ENCODE measurements at places on chromosomes 3 and 15.

DNA sequence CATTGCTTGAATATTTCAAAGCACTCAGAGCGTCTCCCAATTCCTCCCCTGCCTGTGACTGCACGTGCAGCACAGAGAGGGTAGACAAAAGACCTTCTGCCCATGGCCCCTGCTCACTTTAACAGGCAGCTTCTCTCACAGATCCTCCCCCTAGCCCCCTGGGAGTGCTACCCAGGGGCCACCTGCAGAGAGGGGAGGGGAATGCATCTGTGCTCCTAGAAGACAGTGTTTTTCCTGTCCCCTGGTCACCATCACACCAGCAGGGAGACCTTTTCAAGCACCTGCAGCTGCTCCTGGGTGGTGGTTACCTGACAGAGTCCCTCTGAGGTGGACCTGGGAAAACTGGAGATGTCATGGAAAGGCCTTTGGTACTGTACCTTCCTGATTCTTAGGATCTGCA lies 56.7 kb upstream of the PRR23C start:
- no peak for DNase-seq

GRCh38 chr15:100930306-100930848 lies 11.2 kb downstream of the LRRK1 start:
- no peak for DNase-seq

DNA sequence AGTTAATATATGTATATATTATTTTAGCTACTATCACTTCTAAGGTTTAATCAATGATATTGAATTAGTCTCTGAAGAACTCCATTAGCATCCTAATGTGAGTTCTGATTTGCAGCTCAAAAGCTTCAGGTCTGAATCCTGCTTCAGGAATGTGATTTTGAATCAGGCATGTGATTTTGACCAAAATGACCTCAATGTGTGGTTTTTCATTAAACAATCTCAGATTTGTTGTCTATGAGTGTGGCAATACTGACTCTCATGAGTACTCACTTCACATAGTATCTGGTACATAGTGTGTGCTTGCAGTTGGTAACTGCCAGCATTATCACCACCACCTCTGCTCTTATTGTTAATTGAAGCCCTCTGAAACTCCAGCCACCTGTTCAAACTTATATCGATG lies 251.0 kb downstream of the KCNH8 start:
- DNase-seq: peak; percentile 61

GRCh38 chr3:128321418-128321817 lies 145.3 kb downstream of the DNAJB8 start:
- no peak for DNase-seq

GRCh38 chr3:186210852-186211500 lies 102.1 kb upstream of the ETV5 start:
- no peak for DNase-seq

- peak; percentile 79 for DNase-seq
Observed at GRCh38 chr3:8210882-8211341, 290.7 kb upstream of the LMCD1 start.

GRCh38 chr15:47293466-47294162 lies 423.7 kb upstream of the SEMA6D start:
- DNase-seq: peak; percentile 3

GRCh38 chr3:160001148-160001760 lies 12.6 kb downstream of the IL12A start:
- DNase-seq: no peak

DNA sequence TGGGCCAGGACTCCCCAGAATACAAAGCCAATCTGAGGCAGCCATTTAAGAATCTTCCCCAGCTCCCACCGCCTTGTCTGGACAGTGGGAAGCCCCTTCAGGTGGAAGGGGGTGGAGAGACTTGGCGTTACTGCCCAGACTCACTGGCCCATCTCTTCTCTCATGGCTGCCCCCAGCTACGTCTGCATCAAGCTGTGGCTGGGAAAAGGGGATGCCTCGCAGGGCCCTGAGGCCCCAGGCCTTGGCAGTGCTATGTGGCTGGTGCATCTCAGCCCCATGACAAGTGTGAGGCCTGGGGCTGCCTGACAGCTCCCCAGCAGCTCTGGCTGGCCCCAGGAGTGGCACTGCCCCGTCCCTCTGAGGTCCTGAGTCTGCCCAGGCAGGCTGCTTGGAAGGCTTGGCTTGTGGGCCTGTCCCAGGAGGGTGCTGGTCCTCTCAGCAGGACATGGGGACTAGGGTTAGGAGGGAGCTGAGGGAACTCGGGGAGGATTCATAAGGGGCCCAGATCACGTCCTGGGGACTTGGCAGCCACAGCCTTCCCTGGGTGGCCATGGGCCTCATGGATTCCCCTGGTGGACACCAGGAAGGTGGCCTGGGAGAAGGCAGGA lies 20.2 kb upstream of the SLC41A3 start:
- no peak for DNase-seq

- no peak for DNase-seq
Observed at GRCh38 chr3:186317478-186317877, 44.6 kb downstream of the DGKG start.

DNA sequence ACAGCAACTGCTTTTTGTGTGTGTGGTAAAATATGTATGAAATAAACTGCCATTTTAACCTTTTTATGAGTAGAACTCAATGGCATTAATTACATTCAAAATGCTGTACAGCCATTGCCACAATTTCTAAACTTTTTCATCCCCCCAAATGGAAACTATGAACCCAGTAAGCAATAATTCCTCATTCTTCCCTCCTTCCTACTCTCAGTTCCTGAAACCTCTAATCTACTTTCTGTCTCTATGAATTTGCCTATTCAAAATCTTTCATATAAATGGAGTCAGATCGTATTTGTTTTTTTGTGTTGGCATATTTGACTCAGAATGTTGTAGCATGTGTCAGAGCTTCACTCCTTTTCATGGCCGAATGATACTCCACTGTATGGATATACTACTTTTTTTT lies 5.3 kb upstream of the BLM start:
- no peak for DNase-seq

DNA sequence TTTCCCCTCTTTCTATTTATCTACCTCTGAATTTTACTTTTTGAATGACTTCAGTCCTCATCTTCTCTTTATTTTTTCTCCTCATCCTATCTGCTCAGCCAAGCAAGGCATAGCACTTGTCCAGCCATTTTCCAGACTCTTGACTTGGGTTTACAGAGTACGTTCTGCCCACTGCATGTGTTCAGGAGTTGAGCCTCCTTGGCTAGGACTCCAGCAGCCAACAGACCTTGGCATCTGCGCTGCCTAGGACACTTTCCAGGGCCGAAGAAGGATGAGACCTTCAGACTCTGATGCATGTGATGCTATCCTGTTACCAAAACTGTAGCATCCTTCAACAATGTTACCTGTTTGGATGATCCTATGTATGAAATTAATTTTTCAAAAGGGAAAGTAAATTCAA lies 59.7 kb downstream of the HES1 start:
- DNase-seq: no peak

DNA sequence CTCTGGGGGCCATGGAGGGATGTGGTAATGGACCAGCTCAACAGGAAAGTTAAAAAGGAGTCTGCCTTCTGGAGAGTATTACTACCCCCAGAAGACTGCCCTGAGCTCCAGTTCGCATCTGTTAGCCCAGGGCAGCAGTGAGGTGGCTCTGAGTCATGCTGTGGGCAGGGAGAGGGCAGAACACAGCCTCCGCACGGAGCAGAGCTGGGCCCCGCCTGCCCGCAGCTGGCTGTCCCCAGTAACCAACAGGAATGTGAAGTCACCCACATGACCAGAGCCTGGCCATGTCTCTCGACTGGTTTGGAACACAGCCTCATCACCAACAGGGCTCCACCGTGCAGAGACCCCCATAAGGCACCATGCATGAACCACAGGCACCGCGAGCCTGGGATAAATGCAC lies 62.1 kb downstream of the CYFIP1 start:
- peak; percentile 84 for DNase-seq

DNA sequence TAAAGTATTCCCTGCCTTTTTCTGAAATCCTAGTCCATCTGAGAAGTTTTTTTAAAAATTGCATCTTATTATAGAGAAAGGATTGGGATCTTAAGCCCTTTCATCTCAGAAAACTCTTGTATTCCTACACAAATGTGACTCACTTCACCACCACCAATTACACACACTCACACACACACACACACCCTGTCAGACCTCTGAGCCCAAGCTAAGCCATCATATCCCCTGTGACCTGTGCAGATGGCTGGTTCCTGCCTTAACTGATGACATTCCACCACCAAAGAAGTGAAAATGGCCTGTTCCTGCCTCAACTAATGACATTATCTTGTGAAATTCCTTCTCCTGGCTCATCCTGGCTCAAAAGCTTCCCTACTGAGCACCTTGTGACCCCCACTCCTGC lies 1181.9 kb downstream of the ROBO2 start:
- peak; percentile 7 for DNase-seq

- no peak for DNase-seq
Observed at GRCh38 chr15:82056958-82057823, 11.4 kb upstream of the MEX3B start.

DNA sequence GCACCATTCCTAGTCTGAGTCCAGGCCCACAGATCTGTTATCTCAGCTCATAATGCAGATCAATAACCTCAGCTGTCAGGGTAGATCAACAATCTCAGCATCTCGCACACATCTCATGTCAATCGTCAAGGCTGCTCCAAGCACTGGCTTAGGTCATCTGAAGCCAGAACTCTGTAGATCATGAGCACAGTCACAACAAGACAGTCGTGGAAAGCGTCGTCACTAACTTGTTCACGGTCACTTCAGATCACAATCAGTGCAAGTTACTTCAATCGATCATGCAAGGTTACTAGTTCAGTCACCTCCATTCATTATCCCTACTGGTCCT lies 71.8 kb downstream of the RBPMS2 start:
- DNase-seq: no peak

GRCh38 chr3:174959556-174960065 lies 100.5 kb downstream of the NAALADL2 start:
- no peak for DNase-seq

GRCh38 chr3:17747890-17748247 lies 5.4 kb upstream of the TBC1D5 start:
- DNase-seq: no peak

DNA sequence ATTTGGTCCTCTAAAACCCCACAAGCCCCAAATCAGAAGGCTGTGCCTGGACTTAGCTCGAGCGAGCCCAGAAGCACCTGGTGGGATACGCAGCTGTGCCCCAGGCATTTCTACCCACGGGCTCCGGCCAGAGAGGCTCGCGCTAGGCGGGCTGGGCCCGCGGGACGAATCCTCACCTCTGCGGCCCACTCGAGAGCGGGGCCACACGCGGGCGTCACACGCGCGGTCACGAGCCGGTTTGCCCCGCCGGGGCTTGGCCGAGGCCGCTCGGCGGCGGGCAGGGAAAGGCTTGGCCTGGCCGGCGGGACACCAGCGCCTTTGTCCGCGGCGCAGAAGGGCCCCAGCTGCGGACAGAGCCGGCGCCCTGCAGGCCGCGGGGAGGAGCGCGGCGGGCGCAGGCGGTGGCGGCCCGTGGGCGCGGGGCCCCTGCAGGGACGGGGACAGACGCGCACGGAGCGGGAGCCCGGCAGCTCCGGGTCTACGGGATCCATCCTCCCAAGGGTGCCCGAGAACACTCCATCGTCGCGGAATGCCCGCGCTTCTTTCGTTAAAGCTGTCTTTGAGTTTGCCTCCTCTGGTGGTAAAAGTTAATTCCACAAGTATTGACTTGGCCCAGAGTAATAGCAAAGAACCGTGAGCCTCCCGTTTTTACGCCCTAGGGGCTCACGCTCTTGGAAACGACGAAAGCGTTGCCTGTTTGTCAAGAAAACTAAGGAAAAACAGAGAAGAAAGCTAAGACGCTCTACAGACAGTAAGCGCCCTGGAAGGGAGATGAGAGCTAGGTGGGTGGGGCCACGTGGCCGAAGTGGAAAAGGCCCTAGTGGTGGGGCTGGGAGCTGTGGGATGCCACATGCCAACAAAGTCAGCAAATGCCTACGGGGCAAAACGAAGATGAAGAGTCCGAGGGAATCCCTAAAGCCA lies 26.4 kb downstream of the TYRO3 start:
- no peak for DNase-seq

GRCh38 chr3:5343459-5343858 lies 156.0 kb downstream of the EDEM1 start:
- no peak for DNase-seq

DNA sequence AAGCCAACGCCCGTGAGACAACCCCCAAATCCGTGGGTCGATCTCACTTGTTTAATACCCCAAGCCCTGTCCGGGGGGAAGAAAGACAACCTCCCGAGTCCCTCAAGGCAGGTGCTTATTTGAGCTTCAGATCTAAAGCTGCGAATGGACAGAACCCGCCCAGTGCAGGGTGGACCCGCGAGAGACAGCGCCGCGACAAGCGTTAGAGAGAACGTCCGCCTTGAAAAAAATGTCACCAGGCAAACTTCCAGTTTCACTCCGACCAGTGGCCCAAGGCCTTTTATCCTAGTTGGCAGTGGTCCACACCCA lies 740 bp upstream of the OXSR1 start:
- DNase-seq: no peak

DNA sequence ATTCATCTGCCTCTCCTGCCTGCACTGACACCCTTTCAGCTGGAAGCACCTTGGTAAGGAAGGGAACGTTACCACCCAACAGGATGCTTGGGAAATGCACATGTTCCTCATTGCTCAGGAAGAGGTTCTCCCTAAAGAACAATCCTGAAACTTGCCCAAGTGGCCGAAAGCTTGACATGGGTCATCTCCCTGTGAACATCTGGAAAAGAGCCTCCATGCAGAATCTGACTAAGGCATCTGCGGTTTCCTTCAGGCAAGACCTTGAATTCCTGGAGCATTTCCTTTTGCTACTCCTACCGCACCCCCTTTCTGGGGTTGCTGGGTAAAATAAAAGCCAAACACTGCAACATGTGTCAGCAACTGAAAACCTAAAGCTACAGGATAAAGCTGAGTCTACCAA lies 68.7 kb upstream of the SNRK start:
- DNase-seq: peak; percentile 74

DNA sequence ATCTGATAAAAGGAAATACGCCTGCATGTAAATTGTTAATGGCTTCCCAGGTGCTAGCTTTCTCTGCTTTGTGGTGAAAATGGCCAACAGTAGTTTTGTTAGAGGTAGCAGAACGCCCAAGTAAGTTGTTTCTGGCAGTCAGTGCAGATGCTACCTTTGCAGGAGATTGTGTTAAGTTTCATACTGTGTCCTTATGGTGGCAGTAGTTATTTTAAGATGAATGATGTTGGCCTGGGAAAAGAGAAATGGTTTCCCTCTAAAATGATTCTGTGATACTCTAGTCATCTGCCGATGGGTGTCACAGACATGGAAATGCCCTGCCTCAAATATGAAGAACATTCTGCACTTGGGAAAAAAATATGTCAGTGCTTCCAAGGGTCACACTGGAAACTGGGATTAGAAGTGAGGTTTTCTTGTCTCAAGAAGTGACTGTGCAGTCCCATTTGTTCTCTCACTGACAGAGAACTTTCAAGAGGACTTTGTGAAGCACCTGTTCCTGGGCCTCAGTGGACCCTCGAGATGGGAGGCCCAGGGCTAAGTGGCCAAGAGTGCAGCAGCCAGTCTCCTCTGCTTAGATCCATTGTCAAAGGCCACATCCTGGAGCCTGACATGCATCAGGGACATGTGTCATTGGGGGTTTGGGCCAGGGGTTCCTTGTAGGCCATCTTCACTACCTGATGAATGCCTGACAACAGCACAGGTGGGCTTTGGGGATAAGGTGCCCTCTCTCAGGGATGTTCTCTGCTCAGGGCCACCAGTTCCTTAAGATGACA lies 393.3 kb downstream of the CACNA2D3 start:
- no peak for DNase-seq

Measured in HT1080 (cell line).